Psoas muscle (tissue), 8 donors: ENCODE measurements at places on chromosomes 16 and 17.
A peak's percentile ranks its signal among the peaks of the same experiment; 100 is the strongest.

DNA sequence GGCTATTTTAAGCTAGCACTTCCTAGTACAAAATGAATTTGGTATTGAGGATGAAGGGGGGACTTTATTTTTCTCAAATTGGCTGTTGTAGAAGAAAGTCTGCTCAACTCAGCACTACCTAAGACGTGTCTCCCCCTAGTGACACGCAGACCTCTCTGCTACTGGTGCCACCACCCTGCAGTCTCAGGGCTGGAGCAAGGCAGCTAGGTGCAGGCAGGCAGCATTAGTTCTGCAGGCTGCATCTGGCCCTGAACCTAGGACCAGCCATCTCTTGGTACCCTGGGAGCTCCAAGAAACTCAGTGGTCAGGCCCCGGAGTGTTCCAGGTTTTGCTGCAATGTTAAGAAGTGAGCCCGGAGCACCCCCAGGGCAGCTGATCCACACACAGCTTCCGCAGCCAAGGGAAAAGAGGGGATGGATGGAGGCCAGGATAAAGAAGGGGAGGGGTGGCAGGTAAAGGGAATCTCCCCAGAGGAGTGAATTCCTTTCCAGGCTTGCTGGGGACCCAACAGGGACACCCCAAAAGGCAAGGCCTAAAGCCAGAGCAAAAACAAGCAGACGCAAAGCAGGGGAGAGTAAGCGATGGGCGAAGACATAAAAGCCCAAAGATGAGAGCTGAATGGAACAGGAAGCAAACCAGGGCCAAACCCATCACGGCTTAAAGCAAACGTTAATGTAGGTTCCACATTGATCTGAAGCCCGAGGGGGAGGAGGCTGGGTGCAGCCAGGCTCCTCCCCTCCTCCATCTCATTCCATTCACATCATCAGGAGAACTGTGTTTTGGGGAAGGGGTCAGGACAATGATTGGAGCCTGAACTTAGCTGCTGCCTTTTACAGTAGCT is 200.5 kb downstream of the ZFHX3 start:
- no peak for DNase-seq

DNA sequence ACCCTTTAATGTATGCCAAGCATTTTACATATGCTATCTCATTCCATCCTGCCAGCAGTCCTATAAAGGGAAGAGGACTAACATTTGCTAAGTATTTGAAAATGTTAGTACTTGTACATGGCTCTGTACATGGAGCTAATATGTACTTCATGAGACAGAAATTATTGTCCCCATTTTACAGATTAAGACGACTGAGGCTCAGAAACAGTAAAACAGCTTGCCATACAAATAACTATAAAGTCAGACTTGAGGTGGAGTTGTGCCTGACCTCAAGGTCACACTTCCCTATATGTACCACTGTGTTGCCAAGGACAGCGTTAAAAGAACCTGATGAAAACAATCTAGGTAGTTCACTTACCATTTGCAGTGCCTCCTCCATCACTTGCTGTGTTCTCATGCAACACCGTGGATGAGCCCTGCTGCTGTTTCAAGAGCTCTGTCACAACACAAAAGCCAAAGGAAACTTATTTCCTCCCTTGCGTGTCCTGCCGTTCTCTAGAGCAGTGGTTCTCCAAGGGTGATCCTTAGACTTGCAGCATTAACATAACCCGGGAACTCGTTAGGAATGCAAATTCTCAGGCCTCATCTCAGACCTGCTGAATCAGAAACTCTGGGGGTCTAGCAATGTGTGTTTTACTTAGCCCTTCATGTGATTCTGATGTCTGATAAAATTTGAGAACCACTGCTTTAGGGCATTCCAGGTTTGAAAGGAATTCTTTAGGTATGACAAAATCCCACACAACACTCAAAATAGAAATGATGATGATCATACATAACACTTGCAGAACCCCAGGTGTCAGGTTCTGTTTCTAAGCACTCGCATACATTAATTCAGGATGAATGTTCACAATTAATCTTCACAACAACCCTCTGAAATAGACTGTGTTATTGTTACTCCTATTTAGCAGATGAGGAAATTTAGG is 51.2 kb upstream of the MTMR4 start:
- DNase-seq = no peak

- no peak for DNase-seq
Measured at GRCh38 chr16:25580041-25580440, 111.7 kb upstream of the HS3ST4 start.

GRCh38 chr17:34879146-34879545 is 82.1 kb downstream of the CCT6B start:
- no peak for DNase-seq

- peak; percentile 4 for DNase-seq
Measured at GRCh38 chr17:57606111-57606875, 138.8 kb downstream of the CCDC182 start.

DNA sequence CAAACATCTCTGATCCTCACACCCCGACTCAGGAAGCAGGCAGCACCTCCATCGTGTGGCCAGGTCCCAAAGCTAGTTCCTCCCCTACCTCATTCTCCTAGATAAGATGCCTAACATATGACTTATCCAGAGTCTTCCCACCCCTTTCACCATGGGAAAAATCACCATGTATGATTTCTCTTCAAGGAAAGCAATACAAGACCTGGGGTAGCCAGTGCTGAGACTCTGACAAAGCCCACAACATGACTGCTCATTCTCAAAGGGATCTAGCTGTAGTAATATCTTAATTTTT is 45.1 kb downstream of the CMTM4 start:
- no peak for DNase-seq

DNA sequence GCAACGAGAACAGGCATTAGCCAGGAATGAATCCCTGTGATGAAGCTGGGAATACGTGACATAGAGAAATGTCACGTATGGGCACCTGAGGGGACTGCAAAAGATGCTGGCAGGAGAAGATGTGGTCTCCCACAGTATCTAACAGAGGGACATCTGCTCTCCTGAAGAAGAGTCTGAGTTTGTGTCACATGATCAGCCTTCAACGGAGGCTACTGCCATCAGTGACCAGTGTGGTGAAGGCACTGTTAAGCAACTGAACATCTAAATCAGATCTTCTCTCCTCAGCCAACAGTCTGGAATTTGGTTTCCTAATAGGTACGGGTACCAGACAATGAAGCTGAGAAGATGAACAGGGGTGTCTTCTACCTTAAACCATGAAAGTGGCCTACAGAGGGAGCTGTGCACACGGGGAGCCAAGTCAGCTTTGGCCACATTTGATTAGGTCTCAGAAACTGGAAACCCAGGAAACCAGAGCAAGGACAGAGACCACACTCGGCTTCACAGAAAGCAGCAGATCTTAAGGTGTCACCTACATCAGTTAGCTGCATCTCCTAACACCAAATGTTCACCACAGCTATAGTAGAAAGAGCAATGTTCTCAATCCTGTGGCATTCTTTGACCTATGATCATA is 41.8 kb downstream of the BRD7 start:
- peak; percentile 24 for DNase-seq

DNA sequence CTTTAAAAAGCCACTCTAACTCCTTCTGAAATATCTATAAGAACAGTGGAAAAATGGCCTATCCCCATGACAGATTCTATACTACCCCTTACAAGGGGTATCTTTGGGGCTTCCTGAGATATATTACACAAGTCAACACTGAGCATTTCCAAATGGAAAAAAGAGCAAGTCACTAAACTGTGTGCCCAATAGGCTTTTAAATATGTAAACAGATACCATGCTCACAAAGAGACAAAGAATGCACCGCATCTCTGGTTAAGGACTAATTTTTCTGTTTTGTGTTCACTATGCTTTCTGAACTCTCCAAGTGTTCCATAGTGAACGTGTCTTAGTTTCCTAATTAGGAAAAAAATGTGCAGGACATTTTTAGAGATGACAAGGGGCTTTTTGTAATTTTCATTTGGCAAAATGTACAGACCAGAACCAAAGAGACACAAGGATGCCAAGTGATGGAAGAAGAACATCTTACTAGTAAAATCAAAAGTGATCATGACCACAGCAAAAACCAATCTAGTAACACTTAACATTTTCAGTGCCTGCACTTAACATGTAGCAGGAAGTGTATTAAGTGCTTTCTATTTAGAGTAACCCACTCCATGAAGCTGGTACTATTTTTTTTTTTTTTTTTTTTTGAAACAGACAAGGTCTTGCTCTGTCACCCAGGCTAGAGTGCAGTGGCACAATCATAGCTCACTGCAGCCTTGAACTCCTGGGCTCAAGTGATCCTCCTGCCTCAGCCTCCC is 21.5 kb downstream of the MYH11 start:
- no peak for DNase-seq

DNA sequence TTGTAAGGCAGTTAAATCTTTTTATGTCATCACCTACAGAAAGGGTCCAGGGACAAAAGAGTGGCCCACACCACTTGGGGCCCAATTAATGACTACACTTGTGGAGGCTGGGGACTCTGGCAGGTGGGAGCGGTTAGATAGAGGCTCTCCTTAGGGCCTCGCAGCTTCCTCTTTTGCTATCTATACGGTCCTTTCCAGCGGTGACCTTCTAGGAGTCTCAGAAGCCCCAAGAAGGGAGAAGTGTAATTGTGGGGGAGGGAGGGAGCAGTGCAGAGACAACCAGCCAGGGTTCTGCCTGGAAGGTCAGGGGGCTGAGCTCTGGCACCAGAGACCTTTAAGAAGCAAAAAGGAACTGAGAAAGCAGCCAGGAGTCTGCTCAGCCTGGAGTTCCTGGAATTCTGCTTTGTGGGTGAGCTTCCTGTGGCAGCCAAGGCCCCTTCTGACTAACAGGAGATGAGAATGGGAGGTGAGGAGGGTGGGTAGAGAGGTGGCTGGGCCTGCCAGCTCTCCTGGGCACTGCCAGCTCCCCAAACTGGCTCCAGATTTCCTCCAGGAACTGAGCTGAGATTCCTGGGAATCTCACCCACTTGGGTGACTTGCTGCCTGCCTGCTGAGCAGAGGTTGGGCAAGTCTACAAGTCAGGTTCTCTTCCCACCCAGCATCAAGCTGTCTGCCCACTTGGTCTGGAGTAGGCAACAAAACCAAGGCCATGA is 16.3 kb upstream of the MAP3K14 start:
- no peak for DNase-seq

DNA sequence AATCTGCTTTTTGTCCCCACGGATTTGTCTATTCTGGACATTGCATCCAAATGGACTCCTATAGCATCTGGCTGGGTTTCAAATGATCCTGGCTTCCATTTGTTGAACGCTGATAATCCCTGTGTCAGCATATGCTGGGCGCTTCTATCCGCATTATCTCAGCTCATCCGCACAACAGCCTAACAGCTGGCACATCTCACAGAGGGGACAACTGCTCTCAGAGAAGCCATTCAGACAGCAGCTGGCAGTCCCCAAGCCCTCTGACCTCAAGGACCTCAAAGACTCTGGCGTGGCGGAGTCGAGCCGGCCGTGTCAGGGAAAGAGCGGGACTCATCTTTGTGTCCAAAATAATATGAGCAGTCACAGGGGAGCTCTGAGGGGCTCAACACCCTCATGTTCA is 82.3 kb downstream of the NT5M start:
- DNase-seq = peak; percentile 53

- DNase-seq = peak; percentile 87
Measured at GRCh38 chr16:67514382-67514828, 14.2 kb upstream of the RIPOR1 start.

- DNase-seq = no peak
Measured at GRCh38 chr16:5870886-5871691, 773.5 kb upstream of the EEF2KMT start.

GRCh38 chr17:79556271-79556670 is 54.6 kb downstream of the RBFOX3 start:
- DNase-seq = peak; percentile 27

GRCh38 chr17:18245038-18245776 is 13.3 kb downstream of the FLII start:
- DNase-seq = no peak

- no peak for DNase-seq
Measured at GRCh38 chr16:1197237-1197866, 27.7 kb downstream of the TPSG1 start.

- DNase-seq = no peak
Measured at GRCh38 chr16:1079341-1079740, 6.8 kb downstream of the SSTR5 start.

DNA sequence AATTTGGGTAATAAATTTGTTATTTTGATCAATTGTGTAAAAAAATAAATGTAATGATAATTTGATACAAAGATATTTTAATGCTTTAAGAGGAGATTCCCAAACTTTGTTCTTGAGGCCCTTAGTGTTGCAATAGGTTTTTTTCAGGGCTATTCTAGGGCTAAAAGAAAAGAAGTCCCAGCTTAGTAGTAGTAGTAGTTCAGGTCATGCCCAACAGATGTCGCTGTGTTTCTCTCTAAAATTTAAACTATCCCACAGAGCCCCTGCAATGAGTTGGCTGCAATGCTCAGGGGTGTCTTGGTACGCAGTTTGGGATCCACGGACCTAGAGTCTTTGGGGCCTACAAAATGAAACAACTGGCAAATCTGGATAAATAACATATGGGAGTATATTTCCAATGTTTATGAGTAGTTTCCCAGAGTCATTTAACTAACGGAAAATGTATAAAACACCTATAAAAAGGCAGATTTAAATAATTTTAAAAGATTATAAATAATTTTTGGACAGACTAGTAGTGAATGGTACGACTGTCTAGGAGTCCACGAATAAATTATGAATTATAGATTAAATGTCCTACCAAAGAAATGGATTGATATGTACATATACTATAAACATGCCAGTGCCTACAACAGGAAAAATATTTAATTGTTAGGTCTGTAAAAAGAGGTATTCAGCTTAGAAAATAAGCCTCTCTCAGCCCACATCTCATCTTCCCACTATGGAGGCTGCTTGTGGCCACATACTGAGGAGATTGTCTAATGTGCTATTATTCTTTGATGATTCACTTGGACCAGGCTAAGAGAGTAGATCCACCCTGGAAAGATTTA is 228.5 kb upstream of the PMFBP1 start:
- DNase-seq = no peak

DNA sequence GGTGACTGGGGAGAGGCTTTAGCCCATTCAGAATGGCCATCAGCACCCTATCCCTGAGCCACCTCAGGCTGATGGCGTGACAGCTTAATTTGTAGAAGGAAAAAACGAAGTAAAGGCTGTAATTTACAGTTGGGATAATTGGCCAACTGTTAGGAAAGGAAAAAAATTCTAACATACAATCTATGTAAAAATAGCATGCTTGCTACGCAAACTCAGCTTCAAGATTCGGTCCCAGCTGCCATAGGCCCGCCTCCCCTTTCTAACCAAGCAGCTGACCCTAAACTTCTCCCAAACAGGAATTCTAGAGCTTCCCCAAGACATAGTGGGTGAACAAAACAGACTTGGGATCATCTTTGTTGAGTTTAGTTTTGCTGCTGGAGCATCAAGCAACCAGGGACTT is 4.9 kb downstream of the SEZ6 start:
- DNase-seq = no peak
